ENCODE measurements at places on chromosomes 5 and 9.

DNA sequence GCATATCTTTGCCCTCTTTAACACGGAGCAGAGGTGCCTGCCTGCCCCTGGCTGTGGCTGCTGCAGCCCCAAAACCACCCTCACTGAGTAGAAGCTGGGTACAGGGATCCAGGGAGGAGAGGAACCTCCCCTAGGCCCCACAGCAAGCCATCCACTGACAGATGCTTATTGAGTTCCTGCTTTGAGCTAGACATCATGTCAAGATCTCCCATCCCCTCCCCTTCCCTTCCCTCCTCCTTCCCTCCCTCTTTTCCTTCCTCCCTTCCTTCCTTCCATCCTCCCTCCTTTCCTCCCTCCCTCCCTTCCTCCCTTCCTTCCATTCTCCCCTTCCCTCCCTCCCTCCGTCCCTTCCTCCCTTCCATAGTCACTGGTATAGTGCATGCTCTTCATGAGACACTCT, 29.3 kb downstream of the GOLGA2 start:
- DNase-seq = no peak

- no peak for DNase-seq
These were observed 223.8 kb upstream of the S1PR3 start for GRCh38 chr9:88767504-88767790.

GRCh38 chr5:95080441-95080840, 204.5 kb downstream of the MCTP1 start:
- DNase-seq = no peak

- DNase-seq = no peak
These were observed 178.7 kb downstream of the SPATA31D1 start for GRCh38 chr9:82167296-82167695.

DNA sequence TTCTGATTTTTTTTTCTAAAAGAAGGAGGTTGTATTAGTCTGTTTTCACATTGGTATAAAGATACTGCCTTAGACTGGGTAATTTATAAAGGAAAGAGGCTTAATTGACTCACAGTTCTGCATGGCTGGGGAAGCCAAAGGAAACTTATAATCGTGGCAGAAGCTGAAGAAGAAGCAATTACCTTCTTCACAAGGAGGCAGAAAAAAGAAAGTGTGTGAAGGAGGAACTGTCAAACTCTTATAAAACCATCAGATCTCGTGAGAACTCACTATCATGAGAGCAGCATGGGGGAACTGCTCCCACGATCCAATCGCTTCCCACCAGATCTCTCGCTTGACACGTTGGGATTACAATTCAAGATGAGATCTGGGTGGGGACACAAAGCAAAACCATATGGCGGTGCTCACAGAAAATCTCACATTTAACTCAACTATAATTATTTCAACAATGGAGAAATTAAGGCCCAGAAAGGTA, 27.1 kb downstream of the DPYSL3 start:
- no peak for DNase-seq

GRCh38 chr9:89773170-89773569, 168.4 kb downstream of the GADD45G start:
- DNase-seq = no peak

DNA sequence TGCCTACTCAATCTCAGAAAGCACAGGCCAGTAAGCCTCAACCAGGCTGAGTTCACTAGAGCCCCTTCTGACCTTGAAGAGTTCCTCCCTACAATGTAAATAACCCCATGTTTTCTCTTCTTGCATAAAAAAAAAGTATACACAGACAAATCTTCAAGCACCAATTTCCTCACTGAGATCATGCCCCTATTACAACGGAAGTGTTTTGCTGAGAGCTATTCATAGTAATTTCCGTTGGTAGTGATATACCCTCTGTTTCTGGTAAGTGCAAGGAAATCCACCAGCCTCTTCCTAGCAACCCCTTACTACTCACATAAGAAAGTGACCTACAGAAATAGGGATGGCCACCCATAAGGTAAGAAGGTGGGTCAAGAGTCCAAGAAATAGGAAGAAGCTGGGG, 76.4 kb upstream of the TARS1 start:
- DNase-seq = no peak

GRCh38 chr5:35884773-35885172, 28.1 kb downstream of the IL7R start:
- DNase-seq = no peak

DNA sequence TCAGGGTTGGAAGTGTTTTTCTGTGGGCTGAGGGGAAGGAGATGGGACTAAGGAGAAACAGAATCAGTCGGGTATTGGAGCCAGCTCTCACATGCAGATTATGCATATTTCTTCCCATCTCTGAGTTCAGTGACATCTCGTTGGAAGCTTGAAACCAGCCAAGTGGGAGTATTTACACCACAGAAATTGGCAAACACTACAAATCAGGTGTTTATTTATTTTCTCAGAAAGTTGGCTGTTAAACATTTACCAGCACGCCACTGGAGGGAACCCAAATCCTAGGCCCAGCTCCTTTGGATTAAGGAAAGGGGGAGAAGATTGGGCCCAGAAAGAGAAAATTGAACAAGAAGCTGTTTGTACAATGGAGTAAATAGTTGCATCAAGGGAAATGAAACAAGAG, 72.1 kb upstream of the PITX1 start:
- DNase-seq = no peak

DNA sequence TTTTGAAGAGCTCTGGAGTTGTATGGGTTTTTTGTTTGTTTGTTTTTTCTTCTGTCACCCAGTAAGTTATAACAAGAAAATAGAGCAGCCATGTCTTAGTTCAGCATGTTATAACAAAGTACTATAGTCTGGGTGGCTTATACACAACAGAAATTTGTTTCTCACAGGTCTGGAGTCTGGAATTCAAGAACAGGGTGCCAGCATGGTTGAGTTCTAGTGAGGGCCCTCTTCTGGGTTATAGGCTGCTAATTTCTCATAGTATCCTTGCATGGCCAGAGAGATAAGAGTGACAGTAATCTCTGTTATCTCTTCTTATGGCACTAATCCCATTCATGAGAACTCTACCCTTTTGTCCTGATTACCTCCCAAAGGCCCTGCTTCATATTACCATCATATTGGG, 114.7 kb downstream of the GIN1 start:
- DNase-seq = no peak

DNA sequence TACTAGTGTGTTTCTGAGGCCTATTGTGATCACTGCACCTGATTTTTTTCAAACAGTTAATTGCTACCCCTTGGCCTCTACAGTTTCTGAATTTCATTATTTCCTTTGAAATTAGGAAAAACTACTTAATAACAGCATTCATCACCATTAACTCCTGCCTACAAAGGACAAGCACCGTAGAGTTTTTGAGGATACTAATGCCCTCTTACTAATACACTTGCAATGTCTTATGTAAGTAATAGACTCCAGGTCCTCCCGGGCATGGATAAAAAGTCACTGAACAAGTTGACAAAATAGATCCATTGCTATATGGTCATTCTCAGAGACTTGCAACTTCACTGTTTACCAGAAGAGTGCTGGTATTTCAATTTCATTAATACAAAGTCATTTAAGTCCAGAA, 1172.5 kb downstream of the CDH12 start:
- no peak for DNase-seq

GRCh38 chr5:78624011-78624541, 24.5 kb downstream of the LHFPL2 start:
- no peak for DNase-seq

DNA sequence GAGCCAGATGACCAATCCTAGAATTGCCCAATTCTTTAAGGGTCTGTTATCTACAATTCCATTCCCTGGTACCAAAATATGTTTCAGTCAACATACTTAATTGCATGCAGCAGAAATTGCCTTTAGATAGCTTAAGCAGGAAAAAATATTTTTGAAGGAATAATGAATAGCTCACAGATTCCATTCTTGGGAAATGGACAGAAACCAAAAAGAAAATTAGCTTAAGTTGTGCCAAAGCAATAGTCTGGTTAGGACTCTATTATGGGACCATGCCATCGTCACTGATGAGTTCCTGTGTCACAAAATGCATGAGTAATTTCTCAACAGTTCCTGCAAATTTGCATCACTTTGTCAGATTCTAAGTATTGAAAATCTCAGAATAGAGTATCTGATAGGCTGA, 12.3 kb downstream of the ACTBL2 start:
- no peak for DNase-seq

DNA sequence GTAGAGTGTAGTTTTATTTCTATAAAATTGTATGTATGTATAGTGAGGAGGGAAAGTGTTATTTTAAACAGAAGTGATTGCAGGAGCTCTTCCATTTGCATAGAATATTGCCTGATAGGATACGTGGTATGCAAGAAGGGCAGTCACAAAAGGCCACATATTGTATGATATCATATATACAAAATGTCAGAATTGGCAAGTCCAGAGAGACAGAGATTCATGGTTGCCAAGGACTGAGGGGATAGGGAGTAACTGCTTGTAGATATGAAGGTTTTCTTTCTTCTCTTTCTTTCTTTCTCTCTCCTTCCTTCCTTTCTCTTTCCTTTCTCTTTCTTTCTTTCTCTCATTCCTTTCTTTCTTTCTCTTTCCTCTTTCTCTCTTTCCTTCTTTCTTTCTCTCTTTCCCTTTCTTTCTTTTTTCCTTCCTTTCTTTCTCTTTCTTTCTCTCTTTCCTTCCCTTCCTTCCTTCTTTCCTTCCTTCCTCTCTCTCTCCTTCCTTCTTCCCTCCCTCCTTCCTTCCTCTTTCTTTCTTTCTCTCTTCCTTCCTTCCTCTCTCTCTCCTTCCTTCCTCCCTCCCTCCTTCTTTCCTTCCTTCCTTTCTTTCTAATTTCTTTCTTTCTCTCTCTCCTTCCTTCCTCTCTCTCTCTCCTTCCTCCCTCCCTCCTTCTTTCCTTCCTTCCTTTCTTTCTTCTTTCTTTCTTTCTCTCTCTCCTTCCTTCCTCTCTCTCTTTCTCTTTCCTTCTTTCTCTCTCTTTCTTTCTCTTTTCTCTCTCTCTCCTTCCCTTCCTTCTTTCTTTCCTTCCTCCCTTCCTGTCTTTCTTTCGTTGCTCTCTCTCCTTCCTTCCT, 24.5 kb upstream of the WDR38 start:
- DNase-seq = no peak

- no peak for DNase-seq
These were observed 744 bp downstream of the OTULIN start for GRCh38 chr5:14665101-14665822.
